T-helper 2 cell (primary cell): ENCODE measurements at places on chromosomes 5 and 9.

- peak; percentile 34 for DNase-seq
These were observed 202.0 kb downstream of the AUH start for GRCh38 chr9:91159664-91160121.

DNA sequence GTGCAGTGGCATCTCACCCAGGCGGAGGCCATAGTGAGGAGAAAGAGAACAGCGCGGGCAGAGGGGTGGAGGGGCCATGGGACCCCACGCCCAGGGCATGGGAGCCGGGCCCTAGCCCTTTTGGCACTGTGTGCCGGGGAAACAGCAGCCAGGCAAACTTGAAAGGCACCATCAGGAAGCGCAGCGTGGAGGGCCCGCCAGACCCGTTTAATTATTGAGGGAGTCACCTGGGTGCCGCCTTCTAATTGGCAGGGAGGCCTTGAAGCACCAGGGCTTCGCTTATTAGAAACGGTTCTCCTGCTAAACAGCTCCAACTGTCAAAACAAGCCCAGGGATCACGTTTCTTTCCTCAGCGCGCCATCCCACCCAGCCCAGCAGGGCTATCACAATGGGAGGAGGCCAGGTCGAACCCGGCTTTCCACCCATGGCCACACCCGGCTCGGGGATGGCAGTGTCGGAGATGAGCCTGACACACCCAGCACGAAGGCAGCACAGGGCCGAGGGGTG, 104.6 kb upstream of the SARDH start:
- no peak for DNase-seq

- no peak for DNase-seq
These were observed 101.8 kb downstream of the CDK5RAP2 start for GRCh38 chr9:120478208-120478607.

DNA sequence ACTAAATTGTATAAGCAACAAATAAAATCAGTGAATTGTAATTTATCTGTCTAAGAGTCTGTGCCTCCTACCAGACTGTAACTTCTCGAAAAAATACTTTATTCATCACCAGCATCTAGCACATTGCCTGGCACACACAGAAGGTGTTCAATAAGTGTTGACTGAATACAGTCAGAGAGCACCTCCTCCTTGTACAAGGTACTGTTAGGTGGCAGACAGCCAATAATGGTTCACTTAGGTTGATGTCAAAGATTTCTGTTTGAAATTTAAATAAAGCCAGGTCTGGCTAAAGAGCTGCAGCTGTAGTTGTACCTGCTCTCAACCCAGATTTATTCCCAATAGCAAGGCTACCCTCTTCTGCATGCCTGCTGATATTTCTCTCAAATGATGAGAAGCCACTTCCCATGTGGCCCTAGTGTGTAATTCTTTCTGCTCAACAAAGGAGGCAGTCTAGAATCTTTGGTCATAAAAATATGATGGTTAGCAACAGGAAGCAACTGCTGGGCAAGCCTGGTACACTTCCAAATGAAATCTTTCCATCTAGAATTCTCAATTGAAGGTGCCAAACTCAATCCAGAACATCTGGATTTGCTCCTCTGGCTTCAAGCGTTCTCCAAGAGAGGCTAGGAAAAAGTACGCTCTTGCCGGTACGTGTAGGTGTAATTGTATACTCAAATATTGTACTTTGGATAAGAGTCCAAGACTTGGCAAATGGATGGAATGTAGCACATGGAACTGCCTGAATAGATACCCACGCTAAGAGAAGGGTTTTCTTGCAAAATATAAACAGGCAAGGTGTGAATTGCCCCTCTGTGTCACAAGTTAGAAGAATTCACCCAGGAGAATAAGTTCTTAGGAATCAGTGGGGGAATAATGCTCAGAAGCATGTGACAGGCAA, 95.6 kb downstream of the NR6A1 start:
- DNase-seq: peak; percentile 9

- no peak for DNase-seq
These were observed 12.9 kb upstream of the MTMR12 start for GRCh38 chr5:32325616-32326015.

DNA sequence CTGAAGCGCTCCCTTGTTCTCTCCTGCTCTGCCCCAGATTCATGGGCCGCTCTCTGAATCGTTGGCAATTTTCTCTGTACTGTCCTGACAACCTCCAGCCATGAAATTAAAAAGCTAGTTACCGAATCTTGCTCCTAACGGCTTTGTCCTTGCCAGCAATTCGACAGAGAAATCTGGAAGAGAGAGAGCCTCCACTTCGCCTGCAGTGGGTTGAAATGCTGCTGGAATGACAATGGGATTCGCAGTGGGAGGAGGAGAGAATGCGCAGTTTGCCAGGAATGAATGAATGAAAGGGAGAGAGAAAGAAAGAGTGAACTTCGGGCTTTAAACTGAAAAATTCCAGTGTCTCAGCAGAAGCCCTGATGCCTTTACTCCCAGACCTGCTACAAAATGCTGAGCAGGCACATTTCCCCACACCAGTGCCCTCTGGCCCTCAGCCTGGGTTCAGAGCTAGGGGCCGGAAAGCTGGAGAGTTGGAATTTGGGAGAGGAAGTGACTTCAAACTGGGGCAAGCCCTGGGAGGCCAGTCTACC, 11.5 kb upstream of the BOD1 start:
- DNase-seq: no peak

DNA sequence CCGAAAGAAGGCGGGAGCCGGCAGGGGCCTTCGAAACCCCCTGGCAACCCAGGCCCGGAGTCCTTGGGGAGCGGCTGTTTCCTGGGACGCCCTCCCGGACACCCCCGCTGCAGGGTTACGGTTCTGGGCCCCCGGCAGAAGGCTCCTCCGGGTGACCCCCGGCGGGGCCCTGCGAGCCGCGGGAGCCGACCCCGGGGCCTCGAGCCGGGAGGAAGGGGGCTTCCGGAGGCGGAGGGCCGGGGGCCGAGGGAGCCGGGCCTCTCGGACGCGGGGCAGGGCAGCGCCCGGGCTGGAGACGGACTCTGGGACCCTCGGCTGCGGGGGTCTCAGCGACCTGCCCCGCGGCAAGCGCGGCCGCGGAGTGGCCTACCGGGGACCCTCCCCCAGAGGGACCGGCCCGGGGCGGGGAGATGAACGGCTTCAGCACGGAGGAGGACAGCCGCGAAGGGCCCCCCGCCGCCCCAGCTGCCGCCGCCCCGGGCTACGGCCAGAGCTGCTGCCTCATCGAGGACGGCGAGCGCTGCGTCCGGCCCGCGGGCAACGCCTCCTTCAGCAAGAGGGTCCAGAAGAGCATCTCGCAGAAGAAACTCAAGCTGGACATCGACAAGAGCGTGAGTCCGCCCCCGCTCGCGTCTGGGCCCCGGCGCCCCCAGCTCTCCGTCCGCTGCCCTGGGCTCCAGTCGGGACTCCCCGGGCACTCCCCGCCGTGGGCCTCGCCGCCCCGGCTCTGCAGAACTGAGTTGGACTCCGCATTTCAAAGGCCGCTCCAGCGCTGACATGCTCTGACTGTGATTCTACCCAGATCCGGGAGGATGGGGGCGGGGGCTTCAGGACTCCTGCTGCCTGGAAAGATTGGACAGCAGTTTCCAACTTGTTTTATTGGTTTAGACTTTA, 645 bp downstream of the SAP30L start:
- peak; percentile 19 for DNase-seq

GRCh38 chr5:37685816-37686215, 154.0 kb downstream of the GDNF start:
- DNase-seq: no peak

GRCh38 chr9:131605770-131606590, 60.7 kb downstream of the PRRT1B start:
- DNase-seq: no peak

DNA sequence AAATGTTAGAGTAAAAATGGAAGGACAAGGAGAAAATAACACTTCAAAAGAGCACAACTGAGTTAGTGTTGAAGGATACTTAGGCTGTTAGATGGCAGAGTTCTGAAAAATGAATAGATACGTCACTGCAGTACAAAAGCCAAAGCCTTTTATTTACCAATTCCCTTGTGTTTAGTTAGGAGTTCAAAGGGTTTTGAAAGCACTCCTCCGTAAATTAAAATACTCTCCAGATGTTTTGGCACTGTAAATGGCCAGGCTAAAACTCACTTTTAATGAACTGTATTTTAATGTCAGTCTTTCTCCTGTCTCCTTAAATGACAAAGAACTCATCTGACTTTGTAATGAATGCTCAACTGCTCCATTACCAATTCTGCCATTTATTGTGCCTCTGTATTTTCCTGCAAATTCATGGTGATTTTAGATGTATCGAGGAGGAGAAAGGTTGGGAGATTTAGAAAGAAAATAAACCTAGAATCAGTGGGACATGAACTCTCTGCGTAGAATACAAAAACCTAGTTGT, 1727.2 kb downstream of the MAT2B start:
- DNase-seq: no peak

GRCh38 chr5:177023303-177023664, 788 bp downstream of the ZNF346 start:
- no peak for DNase-seq

- DNase-seq: no peak
These were observed 199.6 kb downstream of the SYK start for GRCh38 chr9:91001146-91001611.

DNA sequence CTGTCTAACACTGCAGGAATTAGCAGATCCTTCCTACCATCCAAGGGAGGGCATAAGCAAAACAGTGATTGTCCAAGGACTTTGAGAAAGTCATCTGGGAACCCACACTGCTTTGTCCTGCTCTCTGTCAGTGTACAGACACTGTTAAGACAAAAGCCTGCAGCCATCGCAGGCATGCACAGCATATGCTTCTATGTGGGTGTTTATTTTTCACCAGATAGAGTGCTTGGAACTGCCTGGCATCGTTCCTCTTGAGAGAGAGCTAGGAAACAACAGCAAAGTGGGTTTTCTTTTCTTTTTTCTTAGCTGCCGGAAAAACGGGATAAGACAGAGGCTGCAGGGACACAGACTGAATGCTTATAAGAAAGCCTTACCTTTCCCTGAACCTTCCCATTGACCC, 212.3 kb downstream of the ICE1 start:
- DNase-seq: no peak

- no peak for DNase-seq
These were observed 35.5 kb downstream of the VPS13A start for GRCh38 chr9:77212801-77213200.

GRCh38 chr5:179263391-179264052, 81.7 kb downstream of the ADAMTS2 start:
- DNase-seq: no peak

DNA sequence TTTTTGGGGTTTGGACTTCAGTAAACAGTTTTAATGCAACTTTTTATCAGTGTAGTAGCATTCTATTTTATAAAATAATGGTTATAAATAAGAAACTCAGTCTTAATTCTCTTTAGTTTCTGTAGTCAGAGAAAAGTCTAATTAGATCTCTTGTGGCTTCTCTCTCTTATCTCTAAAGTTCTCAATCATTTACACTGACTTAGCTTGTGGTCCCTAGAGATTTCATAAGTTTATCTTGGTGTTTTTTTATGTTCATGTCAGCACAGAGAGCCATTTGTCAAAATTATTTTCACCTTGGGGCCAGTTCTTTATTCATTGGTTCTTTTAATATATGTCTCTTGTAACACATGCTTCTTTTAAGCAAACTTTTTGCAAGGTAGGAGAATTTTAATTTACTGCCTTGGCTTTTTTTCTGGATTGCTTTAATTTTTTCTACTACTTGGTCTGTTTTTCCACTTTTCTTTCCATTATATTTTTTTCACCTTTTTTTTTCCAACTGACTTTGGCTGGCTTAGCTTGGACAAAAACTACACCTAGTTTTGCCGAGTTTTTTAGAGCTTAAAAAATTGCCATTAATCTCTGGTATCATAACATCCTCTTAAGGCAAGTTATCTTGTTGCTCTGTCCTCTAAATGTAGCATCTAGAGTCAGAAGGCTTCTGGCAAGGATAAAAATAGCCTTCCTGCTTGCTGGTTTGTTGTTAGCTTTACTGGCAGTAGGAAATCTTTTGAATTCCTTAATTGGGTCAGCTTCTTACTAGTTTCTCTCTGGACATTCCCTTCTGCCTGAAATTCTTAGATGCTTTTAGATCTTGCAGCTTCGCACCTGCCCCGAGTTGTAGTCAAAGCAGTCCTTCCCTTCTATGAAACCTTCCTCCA, 35.3 kb downstream of the CPEB4 start:
- DNase-seq: no peak

DNA sequence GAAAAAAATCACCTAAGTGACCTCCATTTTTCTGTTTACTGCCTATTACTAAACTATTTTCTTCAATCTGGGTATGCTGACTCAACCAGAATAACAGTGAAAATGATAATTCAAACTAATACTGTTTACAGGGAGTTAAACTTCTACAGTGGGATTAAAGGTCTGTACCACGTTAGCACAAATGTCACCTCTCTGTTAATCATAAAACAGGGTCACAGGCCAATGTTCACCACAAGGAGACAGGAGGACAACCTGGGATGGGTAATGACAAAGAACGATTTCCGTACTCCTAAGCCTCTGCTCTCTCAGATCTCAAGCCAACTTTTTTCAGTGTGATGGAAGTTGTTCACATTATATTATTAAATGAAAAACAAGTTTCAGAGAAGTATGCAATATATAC, 2.3 kb downstream of the ALDOB start:
- no peak for DNase-seq

DNA sequence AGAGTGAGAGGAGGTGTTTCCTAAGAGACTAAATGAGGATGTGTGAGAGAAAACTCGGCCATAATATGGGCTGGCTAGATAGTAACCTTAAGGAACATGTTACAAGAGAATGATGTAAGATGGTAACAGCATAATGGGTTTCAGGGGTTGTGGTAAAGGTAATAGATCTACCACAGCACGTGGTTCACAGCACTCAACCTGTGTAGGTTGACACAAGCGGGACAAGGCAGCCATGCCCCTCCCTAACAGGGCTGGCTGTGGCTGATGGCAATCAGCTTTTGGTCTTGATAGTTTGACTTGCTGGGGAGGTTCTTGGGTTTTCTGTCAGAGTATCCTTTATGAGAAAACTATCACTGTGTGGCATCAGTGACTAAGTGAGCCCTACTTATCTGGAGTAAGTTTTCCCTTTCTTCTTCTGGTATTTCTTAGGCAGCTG, 138.6 kb downstream of the TRIO start:
- DNase-seq: peak; percentile 74

DNA sequence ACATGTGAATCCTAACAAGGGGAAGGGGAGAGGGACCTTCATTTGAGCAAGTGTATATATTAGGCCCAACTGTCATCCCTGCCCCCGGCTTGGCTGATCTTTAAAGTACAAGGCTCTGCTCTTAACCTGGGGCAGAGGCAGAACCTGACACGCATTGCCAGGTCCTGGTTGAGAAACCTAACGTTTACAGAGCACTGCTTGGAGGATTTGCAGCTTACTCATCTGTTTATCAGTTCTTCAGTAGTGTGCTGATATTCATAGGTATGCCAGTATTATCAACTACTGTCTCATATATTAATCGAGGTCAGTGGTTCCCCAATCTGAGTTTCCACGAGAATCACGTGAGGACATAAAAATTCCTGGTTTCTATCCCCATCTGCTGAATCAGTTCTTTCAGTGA, 50.4 kb downstream of the ACO1 start:
- DNase-seq: no peak
